ENCODE measurements at places on chromosomes 6 and 20.

DNA sequence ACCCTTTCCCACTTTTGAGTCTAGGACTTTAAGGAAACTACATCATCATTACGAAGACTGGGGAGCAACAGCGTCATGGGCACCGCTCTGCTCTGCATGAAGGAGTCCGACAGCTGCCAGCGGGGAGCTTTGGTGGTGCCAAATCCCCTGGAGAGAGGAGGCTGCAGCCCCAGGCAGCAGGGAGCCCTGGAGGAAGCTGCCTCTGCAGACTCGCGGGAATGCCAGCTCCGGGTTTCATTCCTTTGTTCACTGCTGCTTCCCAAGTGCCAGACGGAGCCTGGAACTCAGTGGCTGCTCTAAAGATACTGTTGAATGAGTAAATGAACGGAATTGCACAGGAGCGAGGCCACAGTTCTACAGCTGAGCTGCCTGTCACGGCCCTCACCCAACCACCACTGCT lies 196.5 kb upstream of the THBS2 start:
- DNase-seq = no peak

DNA sequence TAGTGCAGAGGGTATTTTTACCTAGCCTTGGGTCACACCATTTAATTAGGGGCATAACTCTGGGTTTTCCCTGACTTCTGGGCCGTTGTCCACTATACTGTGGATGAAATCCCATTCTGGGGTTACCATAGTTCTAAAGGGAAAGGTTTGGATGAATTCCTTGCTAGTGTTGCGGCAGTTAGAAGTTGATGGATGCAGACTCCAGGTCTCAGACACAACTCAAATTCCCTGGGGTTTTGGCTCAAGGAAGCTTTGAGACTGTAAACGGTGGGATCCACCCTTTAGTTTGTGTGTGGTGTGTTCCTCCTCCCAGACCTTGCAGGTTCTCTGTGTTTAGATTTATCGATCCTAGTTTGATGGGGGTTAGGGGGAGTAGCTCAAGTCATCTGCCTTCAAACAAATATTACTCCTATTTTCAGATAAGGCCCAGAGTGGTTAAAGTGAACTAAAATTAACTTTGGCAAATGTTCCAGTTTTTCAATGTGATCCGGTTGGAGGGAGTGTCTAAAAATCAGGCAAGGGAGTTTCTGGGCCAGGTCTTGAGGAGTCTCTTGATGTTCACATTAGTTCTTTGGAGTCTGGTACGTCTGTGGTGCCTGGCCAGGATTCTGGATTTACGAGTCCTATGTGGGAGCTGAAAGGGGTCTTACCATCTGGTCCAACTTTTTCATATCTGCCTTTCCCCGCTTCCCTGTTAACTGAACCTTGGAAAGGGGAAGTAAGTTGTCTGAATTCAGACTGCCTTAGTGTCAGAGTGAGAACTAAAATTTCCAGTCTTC lies 1.5 kb downstream of the RALY start:
- no peak for DNase-seq

DNA sequence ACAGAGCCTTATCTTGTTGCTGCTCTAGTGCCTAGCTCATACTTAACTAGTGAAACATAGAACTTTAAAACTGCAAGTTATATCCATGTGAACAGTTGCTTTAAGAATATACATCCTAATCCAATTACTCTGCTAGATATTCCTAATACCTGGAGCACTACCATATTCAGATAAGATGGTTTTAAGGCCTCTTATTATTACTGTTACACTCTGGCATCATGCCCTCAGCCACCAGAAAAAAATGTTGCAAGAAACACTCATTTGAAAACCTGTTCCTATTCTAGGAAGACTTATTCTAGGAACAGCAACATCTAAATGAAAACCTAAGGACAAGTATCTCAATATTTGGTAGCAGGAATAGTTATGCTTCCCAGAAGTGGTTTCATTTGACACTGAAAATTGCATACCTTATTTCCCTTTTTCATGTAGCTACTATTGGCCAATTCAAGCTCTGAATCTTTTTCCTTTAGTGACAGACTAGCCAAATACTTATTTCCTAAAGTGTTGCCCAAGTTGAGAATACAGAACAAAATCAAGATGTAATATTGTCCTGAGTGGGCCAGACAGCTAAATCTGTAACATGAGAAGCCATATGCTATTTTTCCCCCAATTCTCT lies 4.8 kb upstream of the MTFR2 start:
- DNase-seq = no peak

GRCh38 chr6:121835662-121836061 lies 400.2 kb downstream of the GJA1 start:
- DNase-seq = no peak

GRCh38 chr20:8399947-8400346 lies 267.9 kb downstream of the PLCB1 start:
- no peak for DNase-seq

DNA sequence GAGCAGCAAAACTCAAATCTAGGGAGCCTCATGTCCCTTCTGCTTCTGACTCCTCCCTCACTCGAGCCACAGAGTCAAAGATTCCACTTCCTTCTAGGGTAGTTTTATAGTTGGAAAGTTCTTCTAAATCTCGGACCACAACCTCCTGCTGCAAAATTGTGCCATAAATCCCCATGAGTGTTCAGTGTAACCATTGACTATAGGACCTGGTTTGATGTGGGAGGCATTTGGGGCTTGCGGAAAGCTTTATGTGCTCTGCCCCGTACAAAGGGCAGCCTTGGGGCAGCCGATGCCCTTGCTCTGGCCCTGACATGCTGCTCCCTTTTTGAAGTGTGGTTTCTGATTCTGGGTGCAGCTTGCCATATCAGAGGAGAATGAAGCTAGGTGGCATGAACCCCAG lies 43.6 kb upstream of the IER3 start:
- no peak for DNase-seq

- no peak for DNase-seq
These were observed 3.4 kb upstream of the DLL1 start for GRCh38 chr6:170294298-170294730.

GRCh38 chr6:108921547-108922361 lies 73.5 kb downstream of the ARMC2 start:
- no peak for DNase-seq

GRCh38 chr6:36700831-36701230 lies 3.2 kb downstream of the RAB44 start:
- no peak for DNase-seq

DNA sequence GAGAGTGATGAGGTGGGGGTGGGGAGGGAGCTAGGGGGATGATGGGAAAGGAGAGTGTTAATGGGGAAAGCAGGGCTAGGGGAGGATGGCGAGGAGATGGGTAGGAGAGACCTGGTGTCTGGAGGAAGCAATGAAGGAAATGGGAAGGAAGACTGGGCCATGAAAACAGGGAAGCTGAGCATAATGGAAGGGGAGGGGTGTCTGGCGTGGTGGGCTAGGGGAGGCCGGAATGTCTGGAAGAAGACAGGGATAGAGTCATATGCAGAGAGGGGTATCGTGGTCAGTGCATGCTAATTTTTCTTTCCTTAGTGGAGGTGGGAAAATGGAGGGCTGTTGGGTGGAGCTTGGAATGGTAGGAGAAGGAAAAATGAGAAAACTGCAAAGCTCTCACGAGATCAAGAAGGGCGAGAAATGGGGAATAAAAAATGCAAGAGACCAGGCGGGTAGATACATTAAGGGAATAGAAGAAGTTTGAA lies 423 bp downstream of the KLHDC3 start:
- DNase-seq = no peak

DNA sequence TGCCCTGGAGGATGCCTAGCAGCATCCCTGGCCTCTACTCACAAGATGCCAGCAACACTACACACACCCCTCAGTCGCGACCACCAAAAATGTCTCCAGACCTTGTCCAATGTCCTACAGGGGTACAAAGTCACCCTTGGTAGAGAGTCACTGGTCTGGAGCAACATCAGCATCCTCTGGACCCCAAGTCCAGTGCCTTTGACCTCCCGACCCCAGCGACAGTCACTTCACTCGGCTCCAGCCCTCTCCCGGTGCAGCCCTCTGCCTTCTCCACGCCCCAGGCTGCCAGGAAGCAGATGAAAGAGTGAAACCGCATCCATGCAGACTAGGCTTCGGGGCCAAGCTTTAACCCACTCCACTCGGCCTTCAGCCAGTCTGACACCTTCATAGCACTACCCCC lies 92.0 kb upstream of the SRSF6 start:
- DNase-seq = no peak

GRCh38 chr6:113818578-113818977 lies 38.6 kb upstream of the MARCKS start:
- DNase-seq = no peak

DNA sequence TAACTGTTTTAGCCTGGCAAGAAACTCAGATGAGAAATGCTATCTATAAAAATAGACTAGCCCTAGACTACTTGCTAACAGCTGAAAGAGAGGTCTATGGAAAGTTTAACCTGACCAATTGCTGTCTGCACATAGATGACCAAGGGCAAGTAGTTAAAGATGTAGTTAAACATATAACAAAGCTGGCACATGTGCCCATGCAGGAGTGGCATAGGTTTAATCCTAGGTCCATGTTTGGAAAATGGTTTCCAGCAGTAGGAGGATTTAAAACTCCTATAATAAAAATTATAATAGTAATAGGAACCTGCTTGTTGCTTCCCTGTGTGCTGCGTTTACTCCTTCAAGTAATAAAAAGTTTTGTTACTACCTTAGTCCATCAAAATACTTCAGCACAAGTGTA lies 51.2 kb upstream of the ADGRF4 start:
- no peak for DNase-seq

- DNase-seq = no peak
These were observed 24.7 kb downstream of the FNDC1 start for GRCh38 chr6:159193923-159194322.

DNA sequence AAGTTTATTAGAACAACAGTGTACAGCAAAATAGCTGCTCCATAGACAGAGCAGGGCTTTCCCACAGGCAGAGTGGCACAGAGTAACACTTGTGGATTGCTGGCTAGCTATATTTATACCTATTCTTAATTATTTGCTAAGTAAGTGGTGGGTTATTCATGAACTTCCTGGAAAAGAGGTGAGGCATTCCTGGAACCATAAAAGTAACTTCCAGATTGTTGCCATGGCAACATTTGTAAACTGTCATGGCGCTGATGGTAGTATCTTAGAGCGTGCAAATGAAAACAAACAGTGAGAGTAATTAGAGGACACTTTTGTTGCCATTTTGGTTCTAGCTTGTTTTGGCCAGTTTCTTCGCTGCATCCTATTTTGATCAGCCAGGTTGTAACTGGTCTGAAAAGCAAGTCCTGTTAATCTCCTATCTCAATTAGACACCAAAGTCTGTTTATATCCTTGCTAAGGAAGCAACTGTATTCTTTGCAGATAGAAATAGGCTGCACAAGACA lies 23.9 kb downstream of the DEFB114 start:
- DNase-seq = no peak

- no peak for DNase-seq
These were observed 13.1 kb downstream of the TNXB start for GRCh38 chr6:32096087-32096393.

DNA sequence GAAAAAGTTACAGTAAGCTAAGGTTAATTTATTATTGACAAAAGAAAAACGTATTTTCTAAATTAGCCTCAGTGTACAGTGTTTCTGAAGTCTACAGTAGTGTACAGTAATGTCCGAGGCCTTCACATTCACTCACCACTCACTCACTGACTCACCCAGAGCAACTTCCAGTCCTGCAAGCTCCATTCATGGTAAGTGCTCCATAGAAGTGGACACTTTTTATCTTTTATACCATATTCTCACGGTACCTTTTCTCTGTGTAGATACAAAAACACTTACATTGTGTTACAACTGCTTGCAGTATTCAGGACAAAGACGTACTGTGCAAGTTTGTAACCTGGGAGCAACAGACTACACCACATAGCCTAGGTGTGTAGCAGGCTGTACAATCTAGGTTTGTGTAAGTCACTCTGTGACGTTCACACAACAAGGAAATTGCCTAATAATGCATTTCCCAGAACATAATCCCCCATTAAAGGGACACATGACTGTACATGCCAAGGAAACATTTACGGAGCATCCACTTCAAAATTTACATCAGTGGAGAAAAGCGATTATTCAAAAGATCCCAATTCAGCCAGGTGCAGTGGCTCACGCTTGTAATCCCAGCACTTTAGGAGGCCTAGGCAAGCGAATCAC lies 133.4 kb downstream of the BANF2 start:
- no peak for DNase-seq
